Type B pancreatic cell (in vitro differentiated cells): ENCODE measurements at places on chromosomes 13 and 19. TPM values are rescaled to one million over a fixed set of nuclear protein-coding genes. Genes with fewer than 3 reads are reported as not detected.

RHPN2 gene
- 31.6 and 81.6 TPM in 2 replicates for total RNA-seq

PSG6 gene
- not detected in 2 replicates for total RNA-seq

SLAIN1 gene
- 22.4 and 27.7 TPM in 2 replicates for total RNA-seq

FOSB gene
- total RNA-seq = 28.4 and 178 TPM in 2 replicates

C19orf38 gene
- 0.45 and 1.1 TPM in 2 replicates for total RNA-seq

EDNRB gene
- total RNA-seq = 2.1 and 18.2 TPM in 2 replicates

MBD3L3 gene
- not detected in 2 replicates for total RNA-seq

FGF22 gene
- not detected in 2 replicates for total RNA-seq

GRCh38 chr13:50800091-50800739 lies 43.3 kb downstream of the DLEU7 start:
- no peak for DNase-seq

- DNase-seq = no peak
These were observed 384.9 kb upstream of the ZNF507 start for GRCh38 chr19:31960474-31960873.

GRCh38 chr13:110492679-110493593 lies 68.6 kb downstream of the RAB20 start:
- DNase-seq = no peak

DNA sequence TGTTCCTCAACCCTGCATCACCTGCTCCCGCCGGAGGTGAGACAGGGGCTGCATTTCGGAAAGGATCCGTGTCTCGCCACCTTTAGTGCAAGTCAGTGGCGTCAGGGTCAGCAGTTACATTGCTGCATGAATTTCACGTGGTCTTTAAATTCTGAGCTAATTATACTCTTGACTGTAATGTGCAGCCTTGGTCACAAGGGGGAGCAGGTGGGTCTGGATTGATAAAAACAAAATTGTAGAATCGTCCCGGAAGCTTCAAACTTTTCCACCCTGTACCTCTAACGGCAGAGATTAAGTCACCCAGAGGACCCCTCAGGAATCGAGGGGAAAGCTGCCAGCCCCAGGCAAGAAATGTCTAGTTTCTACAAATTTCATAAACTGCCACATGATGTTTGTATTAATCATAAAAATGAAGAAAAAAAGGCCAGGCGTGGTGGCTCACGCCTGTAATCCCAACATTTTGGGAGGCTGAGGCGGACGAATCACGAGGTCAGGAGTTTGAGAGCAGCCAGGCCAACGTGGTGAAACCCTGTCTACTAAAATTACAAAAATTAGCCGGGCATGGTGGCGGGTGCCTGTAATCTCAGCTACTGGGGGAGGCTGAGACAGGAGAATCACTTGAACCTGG lies 20.2 kb downstream of the BBC3 start:
- peak; percentile 78 for DNase-seq

DNA sequence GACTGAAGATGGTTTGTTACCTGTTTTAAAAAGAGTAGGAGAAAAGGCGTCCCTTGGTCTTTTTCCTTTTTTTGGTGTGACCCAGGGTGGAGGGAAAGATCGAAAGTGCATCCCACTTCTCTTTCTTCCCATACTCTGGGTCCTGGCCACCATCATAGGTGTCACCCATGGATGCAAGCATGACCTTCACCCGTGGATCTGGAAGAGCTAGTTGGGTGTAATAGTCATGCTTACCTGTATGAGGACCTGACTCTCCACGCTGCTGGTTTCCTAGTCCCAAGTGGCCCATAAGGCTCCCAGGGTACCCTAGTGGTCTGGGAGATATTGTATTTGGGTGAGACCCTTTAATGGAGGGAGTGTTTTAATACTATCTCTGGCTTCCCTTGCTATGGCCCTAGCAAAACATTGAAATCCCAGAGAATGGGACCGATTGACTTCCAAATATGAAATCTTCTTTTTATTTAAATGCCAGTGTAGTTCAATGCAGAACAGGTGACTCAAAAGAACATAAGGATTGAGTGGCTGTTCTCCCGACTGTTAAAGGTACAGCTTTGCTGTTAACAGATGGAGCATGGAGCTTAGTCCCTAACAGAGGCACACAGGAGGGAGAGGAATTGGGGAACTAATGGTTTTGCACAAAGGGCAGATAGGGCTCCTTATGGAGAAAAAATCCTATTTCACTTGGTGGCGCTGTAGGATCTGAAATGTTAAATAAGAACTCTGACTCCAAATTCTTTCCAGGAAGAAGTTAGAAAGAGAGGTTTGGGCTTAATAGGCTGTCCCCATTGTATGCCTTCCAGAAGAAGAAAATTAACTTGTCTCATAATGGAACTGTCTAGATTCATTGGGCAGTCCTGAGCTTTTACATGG lies 7.0 kb upstream of the ZNF550 start:
- no peak for DNase-seq

DNA sequence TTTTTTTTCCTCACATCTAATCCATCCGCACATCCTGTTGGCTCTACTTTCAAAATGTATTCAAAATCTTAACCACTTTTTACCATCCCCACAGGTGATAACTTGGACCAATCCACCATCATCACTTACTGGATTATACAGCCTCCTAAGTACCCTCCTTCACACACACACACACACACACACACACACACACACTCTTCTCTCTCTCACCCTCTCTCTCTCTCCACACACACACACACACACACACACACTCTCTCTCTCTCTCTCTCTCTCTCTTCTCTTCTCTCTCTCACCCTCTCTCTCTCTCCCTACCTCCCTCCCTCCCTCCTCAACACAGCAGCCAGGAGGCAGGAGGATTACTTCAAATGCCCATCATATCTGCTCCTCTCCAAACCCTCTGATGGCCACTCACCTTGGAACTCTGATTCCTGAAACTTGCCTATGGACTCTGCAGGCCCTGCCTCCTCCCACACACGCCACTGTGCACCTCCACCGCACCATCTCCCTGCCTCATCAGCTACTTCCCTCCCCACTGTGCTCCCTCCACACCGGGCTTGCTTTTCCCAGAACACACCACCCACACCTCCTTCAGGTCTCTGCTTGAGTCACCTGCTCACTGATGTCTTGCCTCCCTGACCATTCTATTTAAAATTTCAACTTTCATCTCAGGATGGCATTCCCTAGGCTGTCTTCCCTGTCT lies 39.7 kb downstream of the RCBTB2 start:
- DNase-seq = no peak

GRCh38 chr13:79870766-79871165 lies 389.8 kb downstream of the NDFIP2 start:
- DNase-seq = no peak

- no peak for DNase-seq
These were observed 60.9 kb downstream of the LIG4 start for GRCh38 chr13:108154421-108154858.

- DNase-seq = no peak
These were observed 33.2 kb downstream of the KDM4B start for GRCh38 chr19:5002143-5002542.

DNA sequence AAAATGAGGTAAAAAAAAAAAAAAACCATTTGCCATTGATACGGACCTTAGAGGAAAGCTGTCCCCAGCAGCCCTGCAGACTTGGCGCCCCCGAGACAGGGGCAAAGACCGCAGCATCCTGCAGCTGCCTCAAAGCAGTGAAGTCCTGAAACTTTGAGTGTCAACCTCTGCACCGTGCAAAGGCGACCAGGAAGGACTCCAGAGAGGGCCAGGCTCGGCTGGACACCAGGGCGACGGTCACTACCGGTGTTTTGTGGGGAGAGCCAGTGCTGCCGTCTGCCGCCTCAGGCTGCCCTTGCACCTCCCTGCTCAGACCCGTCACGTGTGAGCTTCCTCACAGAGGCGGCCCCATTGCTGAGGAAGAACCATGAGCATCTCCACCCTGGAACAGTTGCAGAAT lies 146.7 kb upstream of the SPACA7 start:
- DNase-seq = no peak

- DNase-seq = no peak
These were observed 49.6 kb downstream of the USP12 start for GRCh38 chr13:27122036-27122435.

DNA sequence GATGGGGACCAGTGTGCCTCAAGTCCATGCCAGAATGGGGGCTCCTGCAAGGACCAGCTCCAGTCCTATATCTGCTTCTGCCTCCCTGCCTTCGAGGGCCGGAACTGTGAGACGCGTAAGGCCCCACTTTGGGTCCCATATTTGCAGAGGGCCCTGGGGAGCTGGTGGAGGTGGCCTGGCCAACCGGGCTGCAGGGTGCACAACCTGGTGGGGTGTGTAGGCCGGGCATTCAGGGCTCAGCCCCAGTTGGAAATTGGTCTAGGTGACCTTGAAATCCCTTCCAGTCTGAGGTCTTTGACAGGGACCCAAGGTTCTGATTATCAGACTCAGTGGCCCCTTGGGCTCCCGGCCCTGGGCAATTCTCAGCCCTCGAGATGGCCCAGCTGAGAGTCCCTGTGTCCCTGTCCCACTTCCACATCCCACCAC lies 8.3 kb downstream of the F7 start:
- no peak for DNase-seq

DNA sequence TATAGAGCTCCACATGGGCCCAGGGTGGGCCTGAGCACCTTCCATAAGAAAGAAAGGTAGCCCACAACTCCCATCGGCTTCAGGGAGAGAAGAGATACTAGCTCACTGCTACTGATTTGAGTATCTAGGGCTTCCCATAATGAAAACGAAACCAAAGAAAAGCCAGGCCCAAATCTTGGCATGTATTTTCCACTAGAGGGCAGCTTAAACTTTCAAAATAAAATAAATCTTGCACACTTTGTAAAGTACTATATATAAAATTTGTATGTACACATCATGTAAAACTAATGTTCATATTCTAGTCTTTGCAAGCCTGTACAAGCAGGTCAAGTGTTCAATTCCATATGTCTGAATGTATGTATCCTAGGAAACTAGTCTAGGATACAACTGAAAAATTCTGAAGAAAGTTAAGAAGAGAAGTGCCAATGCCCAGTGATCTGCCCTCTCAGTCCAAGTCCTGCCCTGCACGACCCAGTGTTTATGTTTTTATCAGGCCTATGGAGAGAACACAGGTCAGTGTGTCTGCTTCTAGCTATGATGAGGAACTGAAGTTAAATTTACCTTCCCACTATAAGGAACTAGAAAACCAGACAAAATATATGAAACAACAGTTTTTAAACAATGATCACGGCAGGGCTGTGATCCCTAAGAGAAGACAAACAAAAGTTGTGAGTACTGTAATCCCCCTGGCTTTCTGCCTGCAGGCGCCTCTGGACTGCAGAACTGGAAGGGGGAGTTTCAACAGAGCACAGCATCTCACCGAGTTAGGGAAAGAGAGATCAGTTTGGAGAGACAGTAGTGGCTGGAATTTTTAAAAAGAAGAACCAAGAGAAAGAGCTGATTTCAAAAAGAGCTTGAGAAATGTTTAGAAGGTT lies 475.7 kb downstream of the UQCRFS1 start:
- DNase-seq = no peak

- no peak for DNase-seq
These were observed 63.7 kb upstream of the ATP12A start for GRCh38 chr13:24616514-24616913.

DNA sequence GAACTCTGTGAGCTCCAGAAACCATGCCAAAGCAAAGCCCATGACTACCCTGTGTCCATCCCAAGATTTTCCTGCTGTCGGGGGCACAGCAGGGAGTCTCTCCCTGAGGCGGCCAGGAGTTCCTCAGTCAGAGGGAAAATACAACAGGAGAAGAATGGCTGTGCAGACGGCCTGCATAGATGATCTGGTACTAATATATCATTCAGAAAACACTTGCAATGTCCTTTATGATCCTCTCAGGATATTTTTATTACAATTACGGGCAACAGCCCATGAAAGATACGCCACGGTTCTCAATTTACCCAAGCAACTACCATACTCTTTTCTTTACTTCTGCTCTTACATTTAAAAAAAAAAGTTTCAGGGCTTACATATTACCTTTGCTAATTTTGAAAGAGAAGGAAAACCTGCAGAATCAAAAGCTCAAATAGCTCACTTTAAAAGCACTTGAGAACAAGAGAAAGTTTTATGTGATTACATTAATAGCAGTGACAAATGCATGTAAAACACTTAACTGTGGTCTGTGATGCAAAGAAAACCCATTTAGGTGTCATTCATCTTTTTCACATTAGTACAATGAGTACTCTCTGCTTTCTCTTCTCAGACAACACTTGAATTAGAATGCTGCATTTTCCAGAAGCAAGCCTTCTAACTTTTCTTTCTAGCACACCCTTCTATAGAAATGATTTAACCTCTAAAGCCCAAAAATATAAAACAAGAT lies 460.8 kb downstream of the KLF5 start:
- DNase-seq = no peak

DNA sequence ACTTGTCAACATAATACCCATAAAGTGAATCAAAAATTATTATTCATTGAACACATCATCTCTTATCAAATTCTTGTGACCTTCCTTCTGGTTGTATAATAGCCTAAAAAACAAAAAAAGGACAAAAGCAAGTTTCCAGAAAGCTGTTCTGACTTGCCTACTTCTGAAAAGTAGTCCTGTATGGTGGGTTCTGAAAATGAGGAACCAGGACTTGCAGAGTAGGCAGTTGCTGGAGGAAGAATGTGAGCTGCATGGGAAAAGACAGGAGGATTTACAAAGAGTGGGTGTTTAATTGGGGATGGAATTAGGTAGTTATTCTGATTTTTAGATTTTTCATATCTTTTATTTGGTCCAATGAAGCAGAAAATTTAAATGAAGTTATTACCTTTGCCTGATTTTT lies 56.7 kb downstream of the RCBTB2 start:
- no peak for DNase-seq

DNA sequence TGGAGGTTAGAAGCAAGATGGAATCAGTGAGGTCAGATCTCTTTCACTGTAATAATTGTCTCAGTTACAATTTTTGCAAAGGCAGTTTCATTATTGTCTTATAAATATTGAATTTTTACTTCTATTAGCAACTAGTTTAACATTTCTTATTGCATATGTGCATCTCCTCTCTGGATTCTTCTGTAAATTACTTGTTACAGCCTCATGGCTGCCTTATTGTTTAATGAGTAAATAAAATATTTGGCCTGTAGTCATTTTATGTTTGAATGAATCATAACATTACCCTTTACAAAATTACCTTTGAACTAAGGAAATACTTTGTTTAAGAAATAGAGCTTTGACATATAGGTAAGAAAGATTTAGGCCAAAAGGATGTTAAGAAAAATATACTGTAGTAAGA lies 212.4 kb downstream of the SLITRK6 start:
- no peak for DNase-seq

GRCh38 chr19:4763021-4763420 lies 28.5 kb upstream of the FEM1A start:
- DNase-seq = no peak

DNA sequence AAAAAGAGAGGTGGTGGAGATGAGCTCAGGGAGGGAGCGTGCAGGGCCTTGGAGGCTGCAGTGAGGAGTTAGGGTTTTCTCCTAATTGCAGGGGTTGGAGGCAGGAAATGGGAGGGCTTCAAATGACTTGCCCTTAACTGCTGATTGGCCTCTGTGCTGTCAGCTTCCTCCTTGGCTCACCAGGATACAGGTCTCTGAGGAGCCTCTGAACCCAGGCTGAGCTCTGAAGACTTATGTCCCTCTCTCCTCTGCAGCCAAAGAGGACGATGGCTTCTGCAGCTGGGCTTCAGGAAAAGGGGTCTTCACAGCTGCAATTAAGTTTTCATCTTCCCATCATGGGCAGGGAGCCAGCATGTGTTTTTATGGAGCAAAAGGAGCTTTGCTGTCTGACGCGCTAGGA lies 6.7 kb upstream of the RANBP3 start:
- no peak for DNase-seq

- DNase-seq = no peak
These were observed 5.3 kb downstream of the ARHGEF7 start for GRCh38 chr13:111120422-111120821.

GRCh38 chr13:93964146-93964512 lies 515.4 kb downstream of the DCT start:
- no peak for DNase-seq
